ENCODE measurements at places on chromosomes 3 and 15.

GRCh38 chr3:39144748-39145380 is 8.5 kb downstream of the CSRNP1 start:
- no peak overlapping the region for H3K4me3 ChIP-seq
- DNase-seq: no peak
- no peaks in the 10 kb centered on the region for H3K36me3 ChIP-seq
- H3K27ac ChIP-seq: no peak overlapping the region
- no peaks in the 10 kb centered on the region for H3K27me3 ChIP-seq

- DNase-seq: no peak
- H3K36me3 ChIP-seq: no peaks in the 10 kb centered on the region
- no peaks in the 10 kb centered on the region for H3K4me1 ChIP-seq
- no peaks in the 10 kb centered on the region for H3K27me3 ChIP-seq
Observed at GRCh38 chr15:98039596-98039995, 79.1 kb downstream of the ARRDC4 start.

DNA sequence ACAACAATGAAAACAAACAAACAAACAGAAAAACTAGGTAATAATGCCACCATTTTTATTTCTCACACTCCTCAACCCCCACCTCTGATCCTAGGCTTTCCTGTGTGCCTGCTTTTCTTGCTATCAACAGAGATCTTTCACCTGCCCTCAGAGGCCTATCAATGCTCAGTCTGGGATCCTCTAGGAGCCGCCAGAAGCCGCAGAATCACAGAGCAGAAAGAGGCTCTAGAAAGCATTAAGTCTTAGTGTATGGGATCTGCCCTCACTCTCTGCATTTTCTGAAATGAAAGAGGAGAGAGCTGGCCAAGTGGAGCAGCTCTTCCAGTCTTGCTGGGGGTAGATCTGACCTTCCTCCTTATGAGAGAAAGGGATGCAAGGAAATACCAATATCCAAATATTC is 306.8 kb downstream of the TUSC7 start:
- no peak overlapping the region for H3K4me3 ChIP-seq
- no peak overlapping the region for H3K27ac ChIP-seq
- H3K4me1 ChIP-seq: peaks cover 3% of the 10 kb centered on the region
- no peak for DNase-seq
- no peaks in the 10 kb centered on the region for H3K36me3 ChIP-seq

- no peak overlapping the region for H3K4me3 ChIP-seq
- H3K27me3 ChIP-seq: no peaks in the 10 kb centered on the region
- H3K4me1 ChIP-seq: peaks cover 5% of the 10 kb centered on the region
- peak; percentile 64 for DNase-seq
- no peaks in the 10 kb centered on the region for H3K36me3 ChIP-seq
Observed at GRCh38 chr15:44215594-44215993, 20.5 kb upstream of the FRMD5 start.

DNA sequence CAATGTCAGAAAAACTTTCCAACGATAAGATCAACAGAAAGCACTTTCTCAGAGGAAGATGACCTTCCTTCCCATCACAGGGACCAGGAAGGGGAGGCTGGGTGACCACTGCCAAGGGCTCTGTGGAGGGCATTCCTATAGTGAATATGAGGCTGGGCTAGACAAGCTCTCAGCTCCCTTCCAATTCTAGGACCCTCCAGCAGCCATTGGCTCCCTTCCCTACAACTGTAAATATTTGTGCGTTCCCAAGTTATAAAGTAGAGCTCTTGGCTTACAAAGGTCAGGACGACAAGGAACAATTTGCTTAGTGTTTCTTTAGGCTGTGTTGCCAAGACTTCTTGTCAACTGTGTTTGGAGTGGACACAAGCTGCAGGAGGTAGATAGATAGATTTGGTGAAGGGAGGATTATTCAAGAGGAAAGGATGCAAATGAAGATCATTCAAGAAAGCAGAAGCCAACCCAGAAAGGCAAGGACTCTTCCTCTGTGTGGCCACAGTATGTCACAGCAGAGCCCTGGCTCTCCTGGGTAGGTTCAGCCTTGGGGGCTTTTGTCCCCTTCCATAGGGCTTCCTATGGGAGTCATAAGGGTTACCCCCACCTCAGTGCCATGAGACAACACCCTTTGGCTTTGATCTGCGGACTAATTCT is 223.6 kb upstream of the TLE3 start:
- no peaks in the 10 kb centered on the region for H3K27me3 ChIP-seq
- no peak overlapping the region for H3K27ac ChIP-seq
- no peak overlapping the region for H3K4me3 ChIP-seq
- H3K4me1 ChIP-seq: peaks cover 22% of the 10 kb centered on the region
- no peaks in the 10 kb centered on the region for H3K36me3 ChIP-seq
